ENCODE measurements at places on chromosomes 6 and 20. TPM values are rescaled to one million over a fixed set of nuclear protein-coding genes. Genes with fewer than 3 reads are reported as not detected.

The PLN gene
- not detected for total RNA-seq

The SYNDIG1 gene
- total RNA-seq, result not detected

The PRRT1 gene
- total RNA-seq, result not detected

The SLC17A1 gene
- total RNA-seq, result not detected

The AIF1 gene
- 0.17 TPM for total RNA-seq

The TCF21 gene
- total RNA-seq, result not detected

The SGK2 gene
- 0.43 TPM for total RNA-seq

The EYA2 gene
- total RNA-seq, result 0.11 TPM

The MUC22 gene
- not detected for total RNA-seq

The SNAI1 gene
- 2.0 TPM for total RNA-seq

The FGD2 gene
- total RNA-seq, result not detected

All from dermis lymphatic vessel endothelial cell (primary cell).